Stimulated activated CD4-positive, alpha-beta T cell treated with anti-CD3 and anti-CD28 coated beads, Interleukin-4, amount 100 ng/mL, for 4 hours (primary cell): ENCODE measurements at places on chromosomes 16 and 17.

DNA sequence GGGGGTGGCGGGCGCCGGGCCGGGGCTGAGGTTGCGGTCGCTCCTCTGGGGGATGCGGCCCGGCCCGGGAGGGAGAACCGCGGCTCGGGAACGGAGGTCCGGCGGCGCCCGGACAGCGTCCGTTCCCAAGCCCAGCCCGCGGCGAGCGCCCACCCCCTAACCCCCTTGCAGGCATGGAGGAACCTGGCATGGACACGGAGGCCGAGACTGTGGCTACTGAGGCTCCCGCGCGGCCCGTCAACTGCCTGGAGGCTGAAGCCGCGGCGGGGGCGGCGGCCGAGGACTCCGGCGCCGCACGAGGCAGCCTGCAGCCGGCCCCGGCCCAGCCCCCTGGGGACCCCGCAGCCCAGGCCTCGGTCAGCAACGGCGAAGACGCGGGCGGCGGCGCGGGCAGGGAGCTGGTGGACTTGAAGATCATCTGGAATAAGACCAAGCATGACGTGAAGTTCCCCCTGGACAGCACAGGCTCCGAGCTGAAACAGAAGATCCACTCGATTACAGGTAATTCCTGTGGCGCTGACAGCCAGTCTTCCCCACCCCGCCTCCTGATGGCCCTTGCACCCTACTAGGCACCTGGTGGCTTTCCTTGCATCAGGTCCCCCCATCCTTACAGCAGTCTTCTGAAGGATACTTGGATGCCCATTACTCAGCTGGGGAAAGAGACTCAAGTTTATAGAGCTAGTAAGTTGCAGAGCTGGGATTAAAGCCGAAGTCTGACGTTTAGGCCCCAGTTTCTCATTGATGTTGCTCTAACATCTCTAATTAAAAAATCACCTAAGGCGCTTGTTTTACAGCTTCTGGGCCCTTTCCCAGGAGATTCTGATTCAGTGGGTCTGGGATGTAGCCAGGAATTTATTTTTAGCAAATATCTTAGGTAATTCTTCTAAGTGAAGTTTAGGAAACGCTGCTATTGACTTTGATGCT is 514 bp downstream of the UBFD1 start:
- DNase-seq = peak; percentile 4

GRCh38 chr17:10738521-10739258 is 8.9 kb upstream of the TMEM220 start:
- no peak for DNase-seq

DNA sequence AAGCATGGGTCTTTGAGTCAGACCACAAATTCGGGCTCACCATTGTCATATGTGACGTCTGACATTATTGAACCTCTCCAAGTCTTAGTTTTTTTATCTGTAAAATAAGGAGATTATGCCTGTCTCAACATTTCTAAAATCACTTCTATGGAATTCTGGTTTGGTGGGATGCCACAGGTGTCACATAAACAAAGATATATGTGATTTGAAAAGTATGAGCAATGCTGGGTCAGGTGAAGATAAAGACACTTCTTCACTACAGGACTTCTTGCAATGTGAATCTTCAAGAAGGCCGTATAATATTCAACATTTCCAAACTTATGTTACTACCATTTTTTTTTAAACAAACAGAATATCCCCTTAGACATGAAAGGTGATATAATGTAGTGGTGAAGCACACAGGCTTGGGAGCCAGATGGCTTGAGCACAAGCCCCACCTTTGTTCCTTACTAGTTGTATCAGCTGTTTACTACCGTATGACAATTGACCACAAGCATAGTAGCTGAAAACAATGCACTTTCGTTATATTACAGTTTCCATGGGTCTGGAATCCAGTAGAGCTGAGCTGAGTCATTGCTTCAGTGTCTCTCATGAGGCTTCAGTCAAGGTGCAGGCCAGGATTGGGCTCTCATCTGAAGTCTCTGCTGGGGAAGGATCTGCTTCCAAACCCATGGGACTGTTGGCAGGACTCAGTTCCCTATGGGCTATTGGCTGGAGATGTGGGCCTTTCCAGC is 87.7 kb downstream of the UTP18 start:
- DNase-seq = no peak

DNA sequence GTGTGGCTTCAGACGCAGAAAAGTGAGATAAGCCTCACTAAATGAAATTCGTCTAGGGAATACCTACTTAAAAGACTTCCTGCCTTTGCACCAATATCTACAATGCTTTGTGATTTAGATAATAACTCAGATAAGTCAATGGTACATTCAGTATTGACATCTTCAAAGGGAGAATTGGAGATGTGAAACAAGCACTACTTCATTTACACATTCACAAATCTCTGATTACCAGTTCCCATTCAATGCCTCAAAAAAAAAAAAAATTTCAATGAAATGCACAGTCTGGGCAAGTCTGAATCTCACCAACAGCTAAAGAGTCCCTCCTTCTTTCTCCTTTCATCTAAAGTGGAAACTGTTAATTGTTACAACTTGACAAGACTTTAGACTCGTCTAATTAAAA is 3.7 kb downstream of the PHF12 start:
- no peak for DNase-seq

DNA sequence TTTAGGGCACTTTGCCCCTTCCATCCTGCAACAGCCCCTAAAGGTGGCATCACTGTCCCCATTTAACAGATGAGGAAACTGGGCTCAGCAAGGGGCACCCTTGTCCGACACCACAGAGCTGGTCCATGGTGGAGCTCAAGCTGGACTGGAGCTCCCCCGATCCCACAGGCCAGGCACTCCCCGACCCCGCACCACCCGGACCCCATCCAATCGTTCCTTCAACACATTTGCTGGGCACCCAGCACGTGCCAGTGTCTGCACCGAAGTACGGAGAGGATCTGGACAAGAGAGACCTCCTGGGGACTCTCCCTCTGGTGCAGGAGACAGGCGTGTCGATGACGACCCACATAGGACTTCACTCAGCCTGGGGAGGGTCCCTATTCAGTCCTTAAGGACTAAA is 13.4 kb downstream of the EMC6 start:
- no peak for DNase-seq
